ENCODE measurements at places on chromosomes 16 and 17.

- no peak for DNase-seq
Measured at GRCh38 chr16:56787167-56787566, 57.2 kb downstream of the NUP93 start.

- DNase-seq, result peak; percentile 79
Measured at GRCh38 chr17:31674717-31675349, 184.2 kb downstream of the COPRS start.

GRCh38 chr17:82775001-82775823, 23.3 kb downstream of the TBCD start:
- peak; percentile 59 for DNase-seq

GRCh38 chr16:51267681-51268080, 116.6 kb upstream of the SALL1 start:
- DNase-seq, result no peak

DNA sequence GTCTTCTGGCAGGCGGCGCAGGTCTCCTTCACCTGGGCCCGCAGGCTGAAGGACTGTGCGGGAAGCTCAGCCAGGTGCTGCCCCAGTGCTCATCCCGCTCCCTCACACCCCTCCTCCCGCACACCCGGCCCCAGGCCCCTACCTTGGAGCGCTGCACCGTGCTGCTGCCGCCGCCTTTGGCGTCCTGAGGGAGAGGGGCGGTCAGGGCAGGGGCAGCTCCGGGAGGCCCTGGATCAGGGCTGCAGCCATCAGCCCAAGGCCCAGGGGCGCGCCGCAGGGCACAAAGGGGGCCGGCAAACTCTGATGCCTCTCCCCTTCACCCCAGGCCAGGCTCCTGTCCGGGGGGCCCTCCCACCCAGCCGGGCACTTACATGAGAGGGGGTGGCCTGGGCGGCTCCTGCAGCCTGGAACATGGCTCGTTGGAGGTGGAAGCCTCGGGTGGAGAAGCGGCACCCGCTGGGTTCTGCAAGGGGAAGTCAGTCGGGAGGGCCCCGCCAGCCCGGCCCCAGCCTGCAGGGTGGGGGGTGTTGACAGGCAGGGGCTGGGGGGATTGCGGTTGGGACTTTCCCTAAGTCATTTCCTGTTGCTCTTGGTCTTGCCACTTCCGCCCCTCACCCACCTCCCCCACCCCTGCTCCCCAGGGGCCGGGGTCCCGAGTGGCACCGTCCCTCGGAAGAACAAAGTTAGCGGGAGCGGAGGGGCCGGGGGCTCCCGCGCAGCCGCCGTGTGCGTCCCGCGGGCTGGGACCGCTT, 863 bp downstream of the LIMD2 start:
- peak; percentile 42 for DNase-seq

DNA sequence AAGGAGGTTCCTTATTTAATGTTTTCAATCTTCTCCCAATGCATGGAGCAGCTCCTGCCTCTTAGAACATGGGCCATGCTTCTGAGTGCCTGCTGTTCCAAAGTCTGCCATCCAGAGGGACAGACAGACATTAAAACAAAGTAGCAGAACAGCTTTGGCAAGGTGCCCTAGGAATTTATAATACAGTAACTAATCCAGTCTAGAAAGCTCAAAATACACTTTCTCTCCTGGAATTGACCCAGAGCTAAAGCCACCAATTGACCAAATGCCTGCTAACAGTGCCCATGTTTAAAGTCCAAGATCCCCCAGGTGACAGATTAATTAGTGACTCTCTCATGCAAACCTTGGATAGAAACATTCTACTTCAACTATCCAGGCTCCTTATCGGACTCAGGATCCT, 11.1 kb upstream of the CHRNE start:
- peak; percentile 35 for DNase-seq

DNA sequence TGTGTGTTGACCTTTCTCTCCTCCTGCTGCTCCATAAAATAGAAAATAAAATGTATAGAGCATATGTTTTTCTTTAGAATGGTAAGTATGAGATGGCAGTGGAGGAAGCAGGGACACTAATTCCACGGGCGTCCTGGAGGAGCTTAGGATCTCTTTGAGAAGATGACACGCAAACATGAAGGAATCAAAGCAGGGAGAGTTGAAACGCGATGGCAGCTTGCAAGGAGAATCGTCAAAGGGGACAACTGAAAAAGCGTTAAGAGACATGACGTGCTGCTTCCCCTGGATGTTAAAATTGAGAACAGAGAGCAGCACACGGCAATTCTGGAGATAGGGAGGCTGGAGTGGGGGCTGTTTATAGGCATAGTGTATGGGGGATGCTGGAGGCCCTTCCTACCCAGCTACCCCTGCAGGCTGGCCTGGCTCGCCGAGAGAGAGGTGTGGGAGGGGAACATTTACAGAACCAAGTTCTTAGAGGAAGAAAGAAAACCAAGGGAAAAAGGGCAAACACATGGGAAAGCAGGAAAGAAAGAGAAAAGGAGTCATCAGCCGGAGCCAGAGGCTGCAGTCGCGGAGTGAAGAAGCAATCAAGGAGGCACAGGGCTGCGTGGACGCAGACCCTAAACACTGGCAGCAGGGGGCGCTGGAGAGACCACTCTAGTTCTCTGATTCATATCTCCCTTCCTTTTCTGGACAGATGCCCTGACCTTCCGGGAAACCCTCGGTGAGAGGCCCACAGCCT, 55.8 kb downstream of the MYH13 start:
- DNase-seq, result peak; percentile 23

DNA sequence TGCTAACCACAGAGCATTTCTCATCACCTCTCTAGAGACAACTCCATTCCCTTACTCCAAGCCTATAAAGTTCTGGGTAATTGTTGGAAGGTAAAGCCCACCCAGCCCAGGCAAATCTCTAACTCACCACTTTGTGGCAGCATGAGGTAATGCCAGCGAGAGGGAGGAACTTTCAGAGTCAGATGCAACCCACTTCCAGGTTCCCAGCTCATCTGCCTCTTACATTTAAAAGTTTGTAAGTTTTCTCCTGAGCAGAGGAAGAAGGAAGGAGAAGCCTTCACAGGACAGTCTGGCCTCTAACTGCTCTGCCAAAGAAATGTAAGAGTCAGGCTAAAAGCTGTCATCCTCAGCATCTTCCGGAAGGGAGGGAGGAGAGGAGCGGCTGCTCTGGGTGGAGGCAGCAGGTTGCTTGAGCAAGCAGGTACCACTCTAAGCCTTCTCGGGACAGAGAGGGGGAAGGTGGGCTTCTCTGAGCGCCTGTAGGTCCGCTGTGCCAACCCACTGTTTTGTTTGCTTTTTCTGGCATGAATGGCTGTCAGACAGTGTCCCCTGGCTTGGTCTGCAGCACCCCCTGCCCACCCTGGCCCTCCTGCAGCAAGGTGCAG, 1.0 kb downstream of the ZNF319 start:
- DNase-seq, result peak; percentile 63

- DNase-seq, result no peak
Measured at GRCh38 chr17:35046245-35046644, 17.3 kb downstream of the RFFL start.

DNA sequence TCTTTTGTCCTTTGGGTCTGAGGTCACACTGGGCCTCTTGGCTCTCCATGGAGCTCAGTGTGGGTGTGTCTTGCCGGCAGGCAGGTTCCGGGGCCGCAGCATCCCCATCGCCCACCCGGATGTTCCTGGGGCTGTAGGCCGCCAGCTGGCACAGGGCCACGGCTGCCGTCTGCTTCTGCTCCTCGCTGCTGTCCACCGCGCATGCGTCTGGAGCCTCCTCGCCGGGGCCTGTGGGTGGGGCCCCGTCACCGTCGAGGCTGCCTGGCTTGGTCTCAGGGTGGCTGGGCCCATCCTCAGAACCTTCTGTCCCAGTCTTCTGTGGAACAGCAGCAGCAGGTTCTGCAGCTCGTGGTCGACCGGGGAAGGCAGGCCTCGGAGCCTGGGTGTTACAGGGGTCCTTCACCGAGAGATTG, 9.6 kb downstream of the ZNF750 start:
- DNase-seq, result no peak

DNA sequence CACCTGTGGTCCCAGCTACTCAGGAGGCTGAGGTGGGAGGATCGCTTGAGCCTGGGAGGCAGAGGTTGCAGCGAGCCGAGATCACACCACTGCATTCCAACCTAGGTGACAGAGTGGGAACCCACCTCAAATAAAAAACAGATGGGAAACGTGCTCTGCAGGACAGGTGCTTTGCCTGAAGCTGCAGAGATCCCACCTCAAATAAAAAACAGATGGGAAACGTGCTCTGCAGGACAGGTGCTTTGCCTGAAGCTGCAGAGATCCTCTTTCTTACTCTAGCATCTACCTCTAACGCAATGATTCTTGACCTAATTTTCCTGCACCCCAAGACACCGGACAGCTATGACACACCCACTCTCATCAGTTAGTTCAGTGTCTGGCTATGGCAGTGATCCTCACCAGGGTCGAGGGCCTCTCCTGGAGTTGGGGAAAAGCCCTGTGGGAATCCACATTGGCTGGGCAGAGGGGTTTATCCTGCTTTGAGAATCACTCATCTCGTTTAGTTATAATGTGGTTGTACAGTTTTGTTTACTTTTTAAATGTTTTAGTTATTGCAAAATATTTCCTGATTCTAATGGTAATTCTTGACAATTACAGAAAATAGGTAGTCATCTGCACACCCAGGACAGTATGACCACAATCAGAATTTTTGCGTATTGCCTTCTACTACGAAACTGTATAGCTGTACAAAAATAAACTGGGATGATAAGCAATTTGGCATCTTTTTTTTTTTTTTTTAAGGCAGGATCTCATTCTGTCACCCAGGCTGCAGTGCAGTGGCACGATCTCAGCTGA, 11.4 kb downstream of the VPS53 start:
- DNase-seq, result no peak

GRCh38 chr17:76972046-76972641, 103.9 kb downstream of the MGAT5B start:
- DNase-seq, result no peak

GRCh38 chr17:68356520-68356919, 65.2 kb downstream of the ARSG start:
- DNase-seq, result no peak

DNA sequence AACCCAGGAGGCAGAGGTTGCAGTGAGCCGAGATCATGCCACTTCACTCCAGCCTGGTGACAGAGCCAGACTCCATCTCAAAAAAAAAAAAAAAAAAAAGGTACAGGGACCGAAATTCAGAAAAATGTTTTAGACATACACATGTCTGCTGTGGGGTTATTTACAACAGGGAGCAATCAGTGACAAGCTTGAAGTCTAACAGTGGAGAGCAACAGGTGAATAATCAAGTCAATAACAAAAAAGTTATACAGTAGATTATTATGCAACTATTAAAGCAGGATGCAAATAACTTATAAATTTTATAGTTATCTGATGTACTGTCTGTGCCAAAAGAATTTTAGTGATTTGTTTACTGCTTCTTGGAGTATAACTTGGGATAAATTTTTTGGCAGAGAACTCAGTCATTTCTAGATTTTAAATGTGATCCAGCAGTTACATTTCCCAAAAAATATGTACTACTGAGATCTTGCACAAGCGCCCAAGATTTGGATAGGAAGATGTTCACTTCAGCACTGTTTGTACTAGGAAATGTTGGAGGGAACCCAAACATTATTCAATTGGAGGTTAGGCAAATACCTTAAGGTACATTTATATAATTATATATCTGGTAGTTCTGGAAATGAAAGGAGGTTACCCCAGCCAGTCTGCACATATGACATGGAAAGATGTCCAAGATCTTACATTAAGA, 34.1 kb downstream of the EEF2K start:
- DNase-seq, result no peak

- peak; percentile 3 for DNase-seq
Measured at GRCh38 chr16:72430121-72430520, 258.2 kb upstream of the PMFBP1 start.

DNA sequence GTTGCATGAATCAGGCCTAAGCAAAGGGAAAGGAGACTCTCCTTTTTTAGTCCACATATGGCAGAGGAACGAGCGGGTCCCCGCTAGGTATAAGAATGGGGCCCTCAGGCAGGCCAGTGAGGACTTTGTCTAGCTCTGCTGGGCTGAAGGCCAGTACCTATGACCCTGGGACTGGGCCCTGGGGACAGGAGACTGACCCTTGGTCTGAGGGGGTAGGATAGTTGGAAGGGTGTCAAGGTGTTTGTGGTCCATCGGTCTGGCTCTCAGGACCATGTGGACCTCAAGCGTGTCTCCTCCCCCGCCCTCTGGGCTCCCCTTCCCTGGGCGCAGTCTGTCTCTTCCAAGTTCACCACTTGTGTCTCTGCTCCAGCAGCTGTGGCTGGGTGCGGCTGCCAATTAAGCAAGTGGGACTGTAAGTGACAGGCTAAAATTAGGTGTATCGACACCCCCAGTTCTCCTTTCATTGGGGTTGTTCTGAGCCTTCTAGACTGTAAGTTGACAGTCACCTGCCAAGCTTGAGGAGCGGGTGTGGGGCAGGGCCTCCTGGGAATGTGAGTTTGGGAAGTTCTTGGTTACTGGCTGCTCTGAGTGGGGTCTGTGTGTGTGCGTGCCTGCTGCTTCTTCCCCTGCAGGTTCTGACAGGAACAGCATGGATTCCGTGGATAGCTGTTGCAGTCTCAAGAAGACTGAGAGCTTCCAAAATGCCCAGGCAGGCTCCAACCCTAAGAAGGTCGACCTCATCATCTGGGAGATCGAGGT, 24.5 kb downstream of the AKAP1 start:
- no peak for DNase-seq

DNA sequence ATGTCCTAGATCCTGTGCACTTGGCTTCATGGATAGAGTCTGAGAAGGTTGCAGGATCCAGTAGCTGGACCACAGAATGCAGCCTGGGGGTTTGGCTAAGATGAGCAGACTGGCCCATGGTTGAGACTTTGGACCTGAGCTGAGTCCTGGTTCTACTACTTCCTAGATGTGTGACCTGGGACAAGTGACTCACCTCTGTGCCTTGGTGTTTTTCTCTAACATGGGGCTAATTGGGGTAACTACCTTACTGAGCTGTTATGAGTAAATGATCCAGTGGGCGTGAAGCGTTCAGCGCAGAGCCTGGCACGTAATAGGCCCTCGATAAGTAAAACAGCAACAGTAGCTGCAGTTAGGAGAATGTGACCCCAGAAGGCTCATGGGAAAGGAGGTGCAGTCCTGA, 38.8 kb downstream of the SNX20 start:
- DNase-seq, result no peak

- peak; percentile 69 for DNase-seq
Measured at GRCh38 chr17:1108765-1109605, 70.8 kb downstream of the ABR start.

DNA sequence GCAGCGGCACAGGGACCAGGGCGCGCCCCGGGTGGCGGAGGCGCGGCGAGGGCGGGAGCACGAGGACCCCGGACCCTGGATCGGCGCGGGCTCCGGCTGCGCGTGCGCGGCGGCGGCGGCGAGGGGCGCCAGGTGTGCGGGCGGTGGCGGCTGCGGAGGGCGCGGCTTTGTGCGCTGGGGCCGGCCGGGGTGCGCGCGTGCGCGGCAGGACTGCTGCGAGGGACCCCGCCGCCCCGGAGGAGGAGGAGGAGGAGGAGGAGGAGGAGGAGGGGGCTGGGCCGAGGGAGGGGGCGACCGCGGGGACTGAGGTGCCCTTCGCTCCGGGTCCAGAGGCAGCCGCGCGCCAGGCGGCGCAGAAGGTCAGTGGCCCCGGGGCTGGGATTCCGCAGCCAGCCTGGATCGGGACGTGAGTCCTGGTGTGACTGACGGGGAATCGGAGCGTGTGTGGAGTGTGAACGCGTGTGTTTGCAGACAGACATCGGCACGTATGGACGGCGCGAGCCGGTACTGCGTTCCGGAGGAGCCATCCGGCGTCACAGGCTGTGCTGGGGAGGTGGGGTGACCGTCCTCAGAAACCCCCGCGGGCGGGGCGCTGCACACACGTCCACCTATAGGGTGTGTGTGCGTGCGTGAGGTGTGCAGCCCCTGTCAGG, 19.5 kb upstream of the RAP1GAP2 start:
- DNase-seq, result no peak

- peak; percentile 100 for DNase-seq
Measured at GRCh38 chr17:78933025-78933958, 8.1 kb upstream of the TIMP2 start.

Measured in ELR (cell line).